ENCODE measurements at places on chromosomes 13 and 19. TPM values are rescaled to one million over a fixed set of nuclear protein-coding genes. Genes with fewer than 3 reads are reported as not detected.

COL4A1 gene
- polyA plus RNA-seq: 39.0 TPM

MOB3A gene
- 13.5 TPM for polyA plus RNA-seq

NFIX gene
- 22.2 TPM for polyA plus RNA-seq

CBY2 gene
- polyA plus RNA-seq: not detected

SLC15A1 gene
- polyA plus RNA-seq: 0.03 TPM

ZNF575 gene
- polyA plus RNA-seq: 0.23 TPM

ATP8A2 gene
- not detected for polyA plus RNA-seq

GPC6 gene
- polyA plus RNA-seq: 0.07 TPM

ANGPTL8 gene
- 0.08 TPM for polyA plus RNA-seq

BST2 gene
- 29.8 TPM for polyA plus RNA-seq

CEACAM16 gene
- polyA plus RNA-seq: 0.03 TPM

ZNF285 gene
- polyA plus RNA-seq: 1.6 TPM

PSG11 gene
- 0.13 TPM for polyA plus RNA-seq

DNA sequence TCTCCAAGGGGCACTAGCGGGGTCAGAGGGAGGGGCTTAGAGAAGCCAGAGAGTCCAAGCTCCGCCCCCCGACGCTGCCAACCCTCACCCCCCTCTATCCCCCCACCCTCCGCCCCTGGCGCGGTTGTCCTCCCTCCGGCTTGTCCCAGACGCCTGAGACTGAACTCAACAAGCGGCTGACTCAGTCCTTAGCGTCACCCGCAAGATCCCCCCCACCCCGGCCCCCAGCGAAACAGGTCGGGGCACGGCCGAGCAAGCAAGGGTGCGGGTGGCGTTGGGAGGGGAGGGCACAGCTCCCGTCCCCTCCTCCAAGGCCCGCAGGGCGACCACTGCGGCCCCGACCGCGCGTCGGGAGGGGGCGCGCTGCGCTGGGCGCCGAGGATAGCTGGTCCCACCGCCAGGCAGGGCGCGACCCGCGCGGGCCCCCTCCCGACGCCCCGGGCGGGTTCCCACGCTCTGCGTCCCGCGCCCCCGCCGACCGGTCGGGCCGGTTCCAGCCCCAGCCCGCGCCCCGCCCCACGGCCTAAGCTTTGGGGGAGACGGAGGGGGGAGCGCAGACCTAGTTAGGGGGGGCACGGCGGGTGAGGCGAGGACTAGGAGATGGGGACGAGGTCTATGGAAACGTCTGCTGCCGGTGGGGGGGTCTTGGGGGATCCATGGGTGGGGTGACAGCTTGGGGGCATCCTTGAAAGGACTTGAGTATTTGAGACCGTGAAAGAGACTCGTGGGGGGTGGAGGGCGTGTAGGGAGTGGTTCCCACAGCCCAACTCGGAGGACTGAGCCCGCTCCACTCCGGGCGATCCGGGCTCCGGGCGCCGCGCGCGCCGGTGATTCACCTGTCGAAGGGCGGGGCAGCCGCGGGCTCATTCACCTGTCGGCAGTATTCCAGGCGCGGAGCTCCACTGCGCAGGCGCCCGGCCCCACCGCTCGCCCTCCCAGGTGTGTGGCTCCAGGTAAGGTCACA is 5.1 kb downstream of the NOTCH3 start:
- no peaks in the 10 kb centered on the region for H3K36me3 ChIP-seq
- H3K27me3 ChIP-seq: no peaks in the 10 kb centered on the region
- peak overlapping the region; percentile 31 for H3K27ac ChIP-seq
- peak overlapping the region; percentile 41 for H3K4me3 ChIP-seq
- H3K4me1 ChIP-seq: peaks cover 7% of the 10 kb centered on the region
- peak; percentile 47 for DNase-seq

- no peak overlapping the region for H3K27ac ChIP-seq
- DNase-seq: no peak
- H3K36me3 ChIP-seq: peaks cover 84% of the 10 kb centered on the region
- no peaks in the 10 kb centered on the region for H3K4me1 ChIP-seq
- H3K4me3 ChIP-seq: no peak overlapping the region
- H3K27me3 ChIP-seq: no peaks in the 10 kb centered on the region
Observed at GRCh38 chr19:4033028-4033956, 25.8 kb downstream of the PIAS4 start.

DNA sequence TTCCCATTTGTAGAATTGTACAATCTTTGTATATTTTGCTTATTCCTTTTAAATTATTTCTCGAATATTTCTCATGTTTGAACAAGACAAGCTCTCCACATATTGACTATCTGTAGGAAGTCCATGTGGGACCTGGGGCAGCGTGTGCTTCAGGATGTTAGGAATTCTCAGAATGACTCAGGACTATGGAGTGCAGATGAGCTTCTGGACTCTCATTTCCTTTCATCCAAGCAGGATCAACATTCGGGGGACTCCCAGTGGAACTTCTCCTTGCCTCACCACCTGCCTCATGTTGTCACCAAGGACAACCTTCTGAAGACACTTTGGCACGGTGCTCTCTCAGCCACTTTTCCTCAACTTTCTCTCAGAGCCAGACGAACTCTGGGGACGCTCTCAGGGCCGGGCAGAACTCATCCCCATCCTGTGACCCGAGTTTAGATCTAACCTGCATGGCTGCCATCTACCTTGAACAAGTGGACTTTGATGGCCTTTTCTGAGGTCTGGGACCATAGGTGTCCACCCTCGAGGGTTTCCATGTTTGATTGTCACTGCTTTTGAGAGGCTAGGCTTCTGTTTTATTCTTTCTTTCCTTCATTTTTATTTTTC is 441.7 kb downstream of the IRS2 start:
- DNase-seq: no peak
- H3K4me1 ChIP-seq: no peaks in the 10 kb centered on the region
- no peak overlapping the region for H3K4me3 ChIP-seq
- no peaks in the 10 kb centered on the region for H3K36me3 ChIP-seq
- H3K27ac ChIP-seq: no peak overlapping the region

- peak; percentile 80 for DNase-seq
- H3K36me3 ChIP-seq: no peaks in the 10 kb centered on the region
- H3K4me3 ChIP-seq: no peak overlapping the region
- peak overlapping the region; percentile 4 for H3K27ac ChIP-seq
- peaks cover 22% of the 10 kb centered on the region for H3K4me1 ChIP-seq
- no peaks in the 10 kb centered on the region for H3K27me3 ChIP-seq
Observed at GRCh38 chr13:110236831-110237261, 70.1 kb downstream of the COL4A1 start.

DNA sequence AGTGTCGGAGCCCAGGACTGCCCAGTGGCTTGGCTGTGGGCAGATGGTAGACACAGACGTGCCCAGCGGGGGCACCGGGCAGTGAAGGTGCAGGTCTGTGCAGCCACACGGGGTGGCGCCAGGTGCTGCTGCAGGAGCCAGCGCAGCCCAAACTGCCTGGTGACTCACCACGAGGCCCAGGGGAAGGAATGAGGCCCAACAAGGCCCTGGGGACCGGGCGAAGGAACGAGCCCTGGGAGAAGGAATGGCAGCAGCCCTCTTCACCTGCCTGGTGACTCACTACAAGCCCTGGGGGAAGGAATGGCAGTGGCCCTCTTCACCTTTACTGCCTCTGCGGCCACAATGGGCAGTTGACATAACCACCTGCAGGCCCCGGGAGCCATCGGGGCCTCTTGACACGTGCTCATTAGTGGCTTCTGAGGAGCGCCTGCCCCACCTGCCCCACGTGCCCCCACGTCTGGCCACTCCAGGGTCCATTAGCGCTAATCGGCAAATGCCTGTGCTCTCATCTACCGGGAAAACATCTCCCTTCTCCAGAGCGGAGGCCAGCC is 9.3 kb downstream of the MED16 start:
- H3K27ac ChIP-seq: no peak overlapping the region
- H3K27me3 ChIP-seq: no peaks in the 10 kb centered on the region
- no peaks in the 10 kb centered on the region for H3K36me3 ChIP-seq
- no peak for DNase-seq
- H3K4me3 ChIP-seq: no peak overlapping the region
- no peaks in the 10 kb centered on the region for H3K4me1 ChIP-seq

GRCh38 chr13:101979825-101980224 is 422.0 kb downstream of the FGF14 start:
- H3K4me3 ChIP-seq: no peak overlapping the region
- no peak for DNase-seq
- H3K27me3 ChIP-seq: no peaks in the 10 kb centered on the region
- H3K36me3 ChIP-seq: no peaks in the 10 kb centered on the region

GRCh38 chr13:39603424-39603947 is 493 bp upstream of the LHFPL6 start:
- peak overlapping the region; percentile 74 for H3K27ac ChIP-seq
- no peaks in the 10 kb centered on the region for H3K36me3 ChIP-seq
- peaks cover 21% of the 10 kb centered on the region for H3K27me3 ChIP-seq
- H3K4me3 ChIP-seq: peak overlapping the region; percentile 85

- DNase-seq: no peak
- H3K36me3 ChIP-seq: no peaks in the 10 kb centered on the region
- H3K27me3 ChIP-seq: no peaks in the 10 kb centered on the region
- no peaks in the 10 kb centered on the region for H3K4me1 ChIP-seq
- H3K27ac ChIP-seq: no peak overlapping the region
- H3K4me3 ChIP-seq: no peak overlapping the region
Observed at GRCh38 chr13:23268441-23268840, 87.7 kb downstream of the SGCG start.

GRCh38 chr13:20258963-20259288 is 26.8 kb upstream of the GJB6 start:
- H3K4me3 ChIP-seq: no peak overlapping the region
- no peak overlapping the region for H3K27ac ChIP-seq
- no peak for DNase-seq
- no peaks in the 10 kb centered on the region for H3K4me1 ChIP-seq
- H3K27me3 ChIP-seq: no peaks in the 10 kb centered on the region

GRCh38 chr19:28578786-28579505 is 634.0 kb downstream of the UQCRFS1 start:
- no peaks in the 10 kb centered on the region for H3K36me3 ChIP-seq
- H3K4me3 ChIP-seq: no peak overlapping the region
- DNase-seq: no peak

- DNase-seq: no peak
- no peak overlapping the region for H3K4me3 ChIP-seq
- H3K27me3 ChIP-seq: no peaks in the 10 kb centered on the region
- no peak overlapping the region for H3K27ac ChIP-seq
- H3K36me3 ChIP-seq: no peaks in the 10 kb centered on the region
Observed at GRCh38 chr19:8248348-8249328, 39.5 kb downstream of the CERS4 start.

DNA sequence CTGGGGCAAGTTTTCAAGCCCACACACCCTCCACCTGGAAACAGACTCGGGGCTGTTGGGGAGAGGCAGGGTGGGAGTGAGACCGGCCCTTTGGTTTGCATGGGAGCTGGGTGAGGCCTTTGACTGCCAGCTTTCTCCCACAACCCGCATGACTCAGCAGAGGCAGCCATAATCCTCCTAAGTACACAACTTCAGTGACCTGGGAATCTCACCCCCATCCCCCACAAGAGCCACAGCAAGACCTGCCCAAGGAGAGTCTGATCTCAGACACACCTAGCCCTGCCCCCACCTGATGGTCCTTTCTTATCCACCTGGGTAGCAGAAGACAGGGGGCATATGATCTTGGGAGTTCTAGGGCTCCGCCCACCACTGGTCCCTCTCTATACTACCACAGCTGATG is 1615.4 kb downstream of the EFNB2 start:
- no peaks in the 10 kb centered on the region for H3K36me3 ChIP-seq
- H3K4me1 ChIP-seq: no peaks in the 10 kb centered on the region
- no peak overlapping the region for H3K4me3 ChIP-seq
- no peak overlapping the region for H3K27ac ChIP-seq

DNA sequence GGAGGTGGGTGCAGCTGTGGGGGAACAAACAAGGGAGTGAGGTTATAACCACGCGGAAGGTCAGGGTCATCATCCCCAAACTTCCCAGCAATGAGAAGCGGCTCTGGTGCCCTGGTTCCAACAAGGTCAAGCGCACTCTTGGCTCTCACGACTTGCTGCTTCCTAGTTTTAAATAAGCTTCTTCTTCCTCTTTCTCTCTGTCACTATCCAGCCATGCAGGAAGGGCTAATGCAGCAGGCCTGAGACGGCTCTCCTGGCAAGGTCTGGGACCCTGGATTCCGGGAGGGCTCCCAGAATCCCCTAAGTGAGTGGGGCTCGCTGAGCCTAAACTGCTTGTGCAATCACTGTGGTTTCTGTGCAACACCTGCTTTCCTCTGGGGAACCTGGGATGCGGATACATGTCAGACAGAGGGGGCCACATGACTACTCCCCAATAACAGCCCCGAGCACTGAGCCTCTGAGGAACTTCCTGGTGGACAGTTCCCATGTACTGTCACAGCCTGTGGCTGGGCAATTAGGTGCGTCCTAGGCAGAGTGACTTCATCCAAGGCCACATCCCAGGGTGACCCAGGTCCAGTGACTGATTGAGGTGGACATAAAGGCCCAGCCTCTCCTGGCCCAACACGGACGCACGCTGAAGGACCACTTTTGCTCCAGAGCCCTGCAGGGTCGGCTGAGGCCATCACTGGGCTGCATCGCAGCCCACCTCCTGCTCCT is 24.2 kb downstream of the VRK3 start:
- no peak overlapping the region for H3K4me3 ChIP-seq
- no peaks in the 10 kb centered on the region for H3K27me3 ChIP-seq
- peaks cover 14% of the 10 kb centered on the region for H3K4me1 ChIP-seq
- H3K36me3 ChIP-seq: peaks cover 9% of the 10 kb centered on the region

GRCh38 chr13:81540777-81541176 is 1199.9 kb upstream of the SPRY2 start:
- H3K27ac ChIP-seq: no peak overlapping the region
- H3K4me1 ChIP-seq: no peaks in the 10 kb centered on the region
- H3K27me3 ChIP-seq: no peaks in the 10 kb centered on the region

GRCh38 chr19:5182751-5183150 is 157.9 kb downstream of the PTPRS start:
- no peaks in the 10 kb centered on the region for H3K36me3 ChIP-seq
- H3K27ac ChIP-seq: no peak overlapping the region
- DNase-seq: no peak
- no peaks in the 10 kb centered on the region for H3K4me1 ChIP-seq

GRCh38 chr13:109205315-109205714 is 575.9 kb downstream of the MYO16 start:
- no peak overlapping the region for H3K27ac ChIP-seq
- DNase-seq: no peak
- H3K4me3 ChIP-seq: no peak overlapping the region
- no peaks in the 10 kb centered on the region for H3K27me3 ChIP-seq
- H3K4me1 ChIP-seq: no peaks in the 10 kb centered on the region

- H3K4me3 ChIP-seq: no peak overlapping the region
- no peaks in the 10 kb centered on the region for H3K36me3 ChIP-seq
- no peaks in the 10 kb centered on the region for H3K27me3 ChIP-seq
Observed at GRCh38 chr13:28794396-28794795, 25.7 kb upstream of the MTUS2 start.

DNA sequence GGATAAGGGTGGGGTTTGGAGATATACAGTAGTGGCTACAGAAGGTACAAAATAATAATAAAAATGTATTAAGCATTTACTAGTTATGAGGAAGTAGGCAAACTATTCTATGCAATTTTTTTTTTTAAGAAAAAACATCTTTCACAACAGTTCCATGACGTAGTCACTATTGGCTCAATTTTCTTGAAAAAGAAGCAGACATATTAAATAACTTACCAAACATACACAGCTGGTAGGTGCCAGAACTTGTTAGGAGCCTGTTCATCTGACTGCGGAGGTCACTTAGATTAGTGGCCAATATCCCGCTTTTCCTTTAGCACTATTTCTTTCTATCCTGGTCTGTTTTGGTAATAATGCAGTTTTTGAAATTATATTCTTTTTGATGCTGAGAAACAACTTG is 593.5 kb downstream of the KCTD12 start:
- H3K27me3 ChIP-seq: no peaks in the 10 kb centered on the region
- no peak overlapping the region for H3K27ac ChIP-seq
- no peak for DNase-seq
- H3K36me3 ChIP-seq: no peaks in the 10 kb centered on the region

- DNase-seq: no peak
- peaks cover 12% of the 10 kb centered on the region for H3K4me1 ChIP-seq
Observed at GRCh38 chr19:16113727-16114126, 2.0 kb downstream of the RAB8A start.

All from psoas muscle (tissue), 8 donors.